ENCODE measurements at places on chromosomes 7 and 10. TPM values are rescaled to one million over a fixed set of nuclear protein-coding genes. Genes with fewer than 3 reads are reported as not detected.
A peak's percentile ranks its signal among the peaks of the same experiment; 100 is the strongest.

- no peak overlapping the region for H3K4me3 ChIP-seq
- no peak for DNase-seq
- H3K4me1 ChIP-seq, result no peaks in the 10 kb centered on the region
- no peaks in the 10 kb centered on the region for H3K36me3 ChIP-seq
Observed at GRCh38 chr7:38294926-38295325, 21.5 kb upstream of the TARP start.

LBX1 gene
- total RNA-seq, result not detected

MBL2 gene
- total RNA-seq, result not detected

LAMB1 gene
- total RNA-seq, result 60.0 TPM

DNA sequence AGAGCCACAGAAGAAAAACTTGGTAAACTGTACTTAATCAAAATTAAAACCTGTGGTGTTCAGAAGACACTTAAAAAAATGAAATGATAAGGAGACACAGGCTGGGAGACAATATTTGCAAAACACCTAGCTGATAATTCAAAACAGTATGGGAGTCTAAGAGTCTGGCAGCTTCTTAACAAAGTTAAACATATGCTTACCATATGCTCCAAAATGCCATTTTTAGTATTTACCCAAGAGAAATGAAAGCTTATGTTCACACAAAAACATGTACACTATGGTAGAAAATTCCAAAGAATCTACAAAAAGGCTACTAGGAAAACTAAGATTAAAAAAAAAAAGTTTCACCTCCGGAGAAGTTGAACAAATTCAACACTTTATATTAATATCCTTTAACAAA lies 48.6 kb downstream of the ITGB1 start:
- DNase-seq, result no peak
- H3K4me3 ChIP-seq, result no peak overlapping the region
- peaks cover 81% of the 10 kb centered on the region for H3K36me3 ChIP-seq
- no peak overlapping the region for H3K27ac ChIP-seq

DNA sequence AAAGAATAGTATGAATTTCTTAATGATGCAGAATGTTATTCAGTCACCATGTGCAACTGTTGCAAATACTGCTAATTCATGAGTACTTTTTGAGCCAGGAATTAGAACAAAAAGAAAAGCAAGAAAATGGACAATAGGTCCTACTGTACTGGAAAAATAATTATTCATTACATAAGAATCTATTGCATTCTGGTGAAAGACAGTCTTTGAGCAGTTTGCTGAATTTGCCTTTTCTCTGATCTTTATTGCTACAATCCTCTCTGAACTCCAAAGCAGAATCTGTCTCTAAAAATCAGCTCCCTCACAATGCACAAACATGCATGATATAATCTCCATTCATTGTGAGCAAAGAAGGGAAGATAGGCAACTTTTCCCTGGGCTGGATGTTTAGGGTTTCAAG lies 12.8 kb downstream of the IFIT2 start:
- peaks cover 6% of the 10 kb centered on the region for H3K4me1 ChIP-seq
- H3K36me3 ChIP-seq, result no peaks in the 10 kb centered on the region
- no peak overlapping the region for H3K4me3 ChIP-seq
- no peak for DNase-seq

CUZD1 gene
- 0.16 TPM for total RNA-seq

- no peak overlapping the region for H3K27ac ChIP-seq
- no peaks in the 10 kb centered on the region for H3K27me3 ChIP-seq
- DNase-seq, result no peak
- peaks cover 16% of the 10 kb centered on the region for H3K4me1 ChIP-seq
Observed at GRCh38 chr7:131149840-131150239, 177.8 kb upstream of the MKLN1 start.

DNA sequence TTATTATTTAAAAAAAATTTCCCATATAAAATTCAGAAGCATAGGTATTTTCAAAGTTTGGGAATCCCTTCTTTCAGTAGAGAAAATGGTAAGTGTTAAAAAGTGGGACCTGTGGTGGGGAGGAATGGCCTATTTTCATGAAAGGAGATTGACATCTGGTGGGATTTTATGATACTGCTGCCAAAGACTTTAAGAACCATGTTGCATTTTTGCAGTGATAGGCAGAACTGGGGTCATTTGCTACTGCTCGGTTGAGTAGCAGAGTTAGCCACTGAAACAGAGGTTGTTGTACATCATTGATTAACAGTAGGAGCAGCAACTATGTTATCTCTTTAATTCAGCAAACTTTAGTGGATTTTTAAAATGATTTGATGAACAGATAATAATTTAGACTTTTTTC lies 4.4 kb downstream of the BICC1 start:
- H3K4me3 ChIP-seq, result peak overlapping the region; percentile 14
- DNase-seq, result no peak

ATP6V0A4 gene
- not detected for total RNA-seq

- H3K4me3 ChIP-seq, result no peak overlapping the region
- no peak overlapping the region for H3K27ac ChIP-seq
- peaks cover 41% of the 10 kb centered on the region for H3K27me3 ChIP-seq
Observed at GRCh38 chr10:123807444-123808035, 84.1 kb downstream of the CPXM2 start.

DNA sequence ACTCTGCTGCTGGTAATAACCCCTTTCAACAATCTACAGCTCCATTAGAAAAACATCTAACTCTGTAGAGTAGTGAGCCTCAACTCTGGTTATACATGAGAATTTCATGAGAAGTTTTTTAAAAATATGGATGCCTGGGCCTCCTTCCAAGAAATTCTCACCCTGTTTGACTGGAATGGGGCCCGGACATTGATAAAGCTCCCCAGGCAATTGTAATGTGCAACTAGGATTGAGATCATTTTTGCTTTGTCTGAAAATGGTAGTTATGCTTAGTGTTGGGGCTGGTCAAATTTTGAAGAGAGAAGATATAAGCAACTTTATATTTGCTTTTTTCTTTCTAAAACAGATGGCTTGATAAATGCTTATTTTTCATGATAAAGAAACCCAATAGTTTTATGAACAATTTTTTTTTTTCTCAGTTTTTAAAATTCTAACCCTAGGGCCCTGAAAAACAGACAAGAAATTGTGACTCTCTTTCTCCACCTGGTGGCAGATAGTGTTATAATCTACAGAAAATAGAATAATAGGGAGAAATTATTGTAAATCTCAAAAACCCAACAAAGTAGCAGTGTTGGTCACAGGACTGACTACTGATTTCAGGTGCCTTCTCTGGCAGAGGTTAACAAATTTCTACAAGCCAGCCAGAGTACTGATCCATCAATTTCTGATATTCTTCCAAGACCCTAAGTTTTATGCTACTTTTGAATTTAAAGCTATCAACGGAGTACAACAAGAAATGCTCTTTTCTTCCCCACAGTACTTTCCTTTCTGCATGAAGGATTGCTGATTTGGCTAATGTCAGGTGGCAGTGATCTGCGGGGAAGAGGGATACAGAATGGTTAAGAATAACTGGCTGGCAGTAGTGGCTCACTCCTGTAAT lies 174.8 kb downstream of the DKK1 start:
- DNase-seq, result no peak
- no peaks in the 10 kb centered on the region for H3K36me3 ChIP-seq
- no peaks in the 10 kb centered on the region for H3K4me1 ChIP-seq
- no peaks in the 10 kb centered on the region for H3K27me3 ChIP-seq

- no peaks in the 10 kb centered on the region for H3K36me3 ChIP-seq
- DNase-seq, result no peak
- no peak overlapping the region for H3K4me3 ChIP-seq
- H3K27me3 ChIP-seq, result peaks cover 4% of the 10 kb centered on the region
Observed at GRCh38 chr10:15427843-15428414, 56.8 kb upstream of the FAM171A1 start.

- no peak overlapping the region for H3K4me3 ChIP-seq
- H3K27ac ChIP-seq, result no peak overlapping the region
- no peak for DNase-seq
- H3K4me1 ChIP-seq, result no peaks in the 10 kb centered on the region
Observed at GRCh38 chr7:102883098-102883860, 29.5 kb upstream of the LRRC17 start.

DNA sequence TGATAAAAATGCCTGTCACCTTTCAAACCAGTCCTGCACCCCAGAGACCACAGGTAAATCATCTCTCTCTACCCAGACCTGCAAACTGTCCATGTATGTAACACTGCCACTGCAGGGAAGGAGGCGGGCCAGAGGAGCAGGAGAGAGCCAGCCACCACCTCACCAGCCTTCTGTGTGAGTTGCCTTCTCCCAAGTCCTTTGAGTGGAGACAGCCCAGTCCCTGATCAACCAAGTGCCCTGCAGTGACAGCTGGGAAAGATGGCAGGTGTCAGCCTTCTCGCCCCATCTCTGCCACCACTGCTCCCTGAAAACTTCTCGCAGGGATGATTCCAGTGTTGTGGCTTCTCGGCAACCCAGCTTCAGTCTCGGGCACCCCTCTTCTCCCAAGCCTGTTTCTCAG lies 42.4 kb downstream of the MTURN start:
- H3K4me1 ChIP-seq, result peaks cover 60% of the 10 kb centered on the region
- no peak for DNase-seq
- no peak overlapping the region for H3K4me3 ChIP-seq
- H3K27me3 ChIP-seq, result no peaks in the 10 kb centered on the region
- H3K27ac ChIP-seq, result no peak overlapping the region

DNA sequence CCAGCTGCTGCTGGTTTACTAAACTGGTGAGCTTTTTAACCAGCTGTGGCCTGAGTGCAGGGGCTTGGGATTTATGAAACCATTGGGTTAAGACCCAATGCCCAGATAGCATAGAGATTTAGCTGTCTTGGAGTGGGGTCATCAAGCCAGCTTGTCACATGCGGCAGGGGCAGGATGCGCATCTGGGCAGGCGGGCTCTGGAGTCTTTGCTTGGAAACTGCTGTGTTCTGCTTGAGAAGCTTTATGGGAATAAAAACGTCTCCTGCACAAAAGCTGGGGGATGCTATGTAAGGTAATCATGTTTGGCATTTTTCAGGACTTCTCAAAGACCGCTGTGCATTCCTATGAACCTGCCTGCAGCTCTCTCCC lies 136.3 kb downstream of the MAPK8 start:
- no peak overlapping the region for H3K4me3 ChIP-seq
- DNase-seq, result no peak
- H3K27ac ChIP-seq, result no peak overlapping the region

GRCh38 chr10:34348021-34348420 lies 467.1 kb downstream of the PARD3 start:
- no peaks in the 10 kb centered on the region for H3K27me3 ChIP-seq
- no peaks in the 10 kb centered on the region for H3K4me1 ChIP-seq
- H3K4me3 ChIP-seq, result no peak overlapping the region
- no peak for DNase-seq
- H3K27ac ChIP-seq, result no peak overlapping the region

DNA sequence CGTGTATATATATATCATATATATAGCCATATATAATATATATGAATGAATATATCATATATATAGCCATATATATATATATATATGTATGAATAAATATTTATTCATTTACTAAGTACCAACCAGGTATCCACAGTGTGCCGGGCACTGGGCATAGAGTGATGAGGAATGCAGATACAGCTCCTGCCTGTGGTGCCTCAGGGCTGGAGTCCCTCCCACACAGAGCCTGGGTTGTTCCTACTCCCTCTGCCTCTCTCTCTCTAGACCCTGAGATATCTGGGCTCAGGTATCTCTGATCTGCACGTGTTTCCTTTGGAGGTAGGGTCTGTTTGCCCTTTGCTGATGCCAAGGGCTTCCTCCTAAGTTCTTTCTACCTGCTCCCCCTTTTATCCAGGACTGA lies 1.4 kb upstream of the PLPP4 start:
- DNase-seq, result no peak
- peaks cover 15% of the 10 kb centered on the region for H3K4me1 ChIP-seq
- H3K36me3 ChIP-seq, result no peaks in the 10 kb centered on the region
- no peak overlapping the region for H3K4me3 ChIP-seq

GRCh38 chr10:42926843-42927242 lies 144.2 kb downstream of the BMS1 start:
- no peaks in the 10 kb centered on the region for H3K36me3 ChIP-seq
- H3K4me1 ChIP-seq, result peaks cover 8% of the 10 kb centered on the region
- no peak overlapping the region for H3K27ac ChIP-seq
- DNase-seq, result no peak
- no peak overlapping the region for H3K4me3 ChIP-seq

- H3K4me3 ChIP-seq, result no peak overlapping the region
- DNase-seq, result no peak
- H3K36me3 ChIP-seq, result no peaks in the 10 kb centered on the region
- H3K27me3 ChIP-seq, result peaks cover 19% of the 10 kb centered on the region
Observed at GRCh38 chr10:19811540-19811939, 4.7 kb upstream of the PLXDC2 start.

FXYD4 gene
- total RNA-seq, result not detected

PIK3AP1 gene
- 5.4 TPM for total RNA-seq

- no peak overlapping the region for H3K4me3 ChIP-seq
- H3K27ac ChIP-seq, result no peak overlapping the region
- H3K27me3 ChIP-seq, result peaks cover 20% of the 10 kb centered on the region
- no peaks in the 10 kb centered on the region for H3K4me1 ChIP-seq
Observed at GRCh38 chr10:132273966-132274365, 33.8 kb downstream of the STK32C start.

DNA sequence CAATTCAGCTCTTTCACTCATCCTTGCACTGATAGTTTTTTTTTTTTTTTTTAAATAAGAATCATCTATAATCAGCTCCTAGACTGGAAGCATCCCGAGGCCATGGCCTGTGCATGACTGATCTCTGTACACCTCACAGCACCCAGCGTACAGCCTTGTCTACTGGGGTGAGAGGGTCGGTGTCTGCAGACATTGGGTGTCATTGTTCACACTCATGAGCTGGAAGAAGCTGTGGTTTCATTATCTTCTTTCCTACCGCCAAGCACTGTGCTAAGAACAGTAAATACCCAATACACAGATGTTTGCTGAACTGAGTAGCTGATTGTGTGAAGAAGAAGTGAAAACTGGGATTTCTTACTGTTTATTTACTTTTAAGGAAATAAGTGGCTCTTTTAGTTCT lies 123.6 kb downstream of the CLEC2L start:
- H3K27me3 ChIP-seq, result no peaks in the 10 kb centered on the region
- H3K27ac ChIP-seq, result peak overlapping the region; percentile 83
- DNase-seq, result no peak
- H3K4me1 ChIP-seq, result peaks cover 73% of the 10 kb centered on the region
- peaks cover 14% of the 10 kb centered on the region for H3K36me3 ChIP-seq

POLR2J2 gene
- 2.7 TPM for total RNA-seq

DNA sequence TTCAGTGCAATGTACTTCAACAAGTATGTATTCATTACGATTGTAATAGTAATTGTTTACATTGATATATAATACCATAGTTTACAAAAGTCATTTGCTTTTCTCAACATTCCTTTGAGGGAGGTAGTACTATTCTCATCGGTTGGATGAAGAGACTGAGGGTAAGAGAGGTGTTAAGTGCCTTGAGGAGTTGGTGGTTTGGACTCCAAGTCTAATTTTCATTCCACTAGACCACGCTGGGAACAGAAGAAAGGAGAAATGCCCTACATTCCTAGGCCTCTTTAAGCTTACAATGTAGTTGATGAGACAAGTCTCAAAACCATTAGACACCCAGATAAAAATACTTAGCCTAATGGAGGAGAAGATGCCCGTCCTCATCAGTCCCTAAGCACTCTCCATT lies 28.6 kb downstream of the CDK1 start:
- H3K4me3 ChIP-seq, result no peak overlapping the region
- H3K27me3 ChIP-seq, result no peaks in the 10 kb centered on the region
- H3K27ac ChIP-seq, result no peak overlapping the region
- H3K36me3 ChIP-seq, result no peaks in the 10 kb centered on the region

Measured in left ventricle myocardium inferior (tissue), 1 donor.